ENCODE measurements at places on chromosomes 1 and 21. TPM values are rescaled to one million over a fixed set of nuclear protein-coding genes. Genes with fewer than 3 reads are reported as not detected.
A peak's percentile ranks its signal among the peaks of the same experiment; 100 is the strongest.

DNA sequence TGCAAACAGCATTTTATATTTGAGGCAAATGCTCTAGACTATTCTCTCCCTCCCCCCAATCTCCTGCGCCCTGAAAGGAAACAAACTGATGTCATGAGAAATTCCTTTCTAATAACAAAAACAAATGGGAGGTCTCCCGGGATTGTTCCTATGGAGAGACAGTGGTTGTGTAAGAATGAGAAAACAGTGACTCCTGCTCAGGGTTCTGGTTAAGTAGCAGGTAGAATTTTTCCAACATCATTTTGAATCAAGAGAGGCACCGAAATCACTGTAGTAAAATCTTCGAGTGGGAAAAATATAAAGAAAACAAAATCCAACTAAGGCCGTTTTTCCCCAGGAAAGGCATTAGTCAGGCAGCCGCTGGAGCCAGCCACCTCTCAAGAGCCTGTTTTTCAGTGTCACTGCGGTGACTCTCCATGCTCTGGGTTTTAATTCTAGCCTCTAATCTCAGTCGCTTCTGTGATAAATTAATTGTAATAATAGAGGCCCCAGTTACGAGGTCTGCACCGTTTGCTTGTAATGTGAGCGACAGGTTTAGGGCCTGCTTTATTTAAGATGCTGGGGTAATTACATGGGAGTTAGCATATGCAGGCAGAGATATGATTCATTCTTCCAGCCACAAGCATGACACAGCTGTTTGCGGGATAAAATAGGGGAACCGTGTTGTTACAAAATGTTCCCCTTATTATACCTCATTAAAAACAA lies 80.3 kb downstream of the RNF220 start:
- DNase-seq = peak; percentile 96

GRCh38 chr1:157193702-157194391 lies 55.7 kb upstream of the ETV3 start:
- DNase-seq = peak; percentile 59

DNA sequence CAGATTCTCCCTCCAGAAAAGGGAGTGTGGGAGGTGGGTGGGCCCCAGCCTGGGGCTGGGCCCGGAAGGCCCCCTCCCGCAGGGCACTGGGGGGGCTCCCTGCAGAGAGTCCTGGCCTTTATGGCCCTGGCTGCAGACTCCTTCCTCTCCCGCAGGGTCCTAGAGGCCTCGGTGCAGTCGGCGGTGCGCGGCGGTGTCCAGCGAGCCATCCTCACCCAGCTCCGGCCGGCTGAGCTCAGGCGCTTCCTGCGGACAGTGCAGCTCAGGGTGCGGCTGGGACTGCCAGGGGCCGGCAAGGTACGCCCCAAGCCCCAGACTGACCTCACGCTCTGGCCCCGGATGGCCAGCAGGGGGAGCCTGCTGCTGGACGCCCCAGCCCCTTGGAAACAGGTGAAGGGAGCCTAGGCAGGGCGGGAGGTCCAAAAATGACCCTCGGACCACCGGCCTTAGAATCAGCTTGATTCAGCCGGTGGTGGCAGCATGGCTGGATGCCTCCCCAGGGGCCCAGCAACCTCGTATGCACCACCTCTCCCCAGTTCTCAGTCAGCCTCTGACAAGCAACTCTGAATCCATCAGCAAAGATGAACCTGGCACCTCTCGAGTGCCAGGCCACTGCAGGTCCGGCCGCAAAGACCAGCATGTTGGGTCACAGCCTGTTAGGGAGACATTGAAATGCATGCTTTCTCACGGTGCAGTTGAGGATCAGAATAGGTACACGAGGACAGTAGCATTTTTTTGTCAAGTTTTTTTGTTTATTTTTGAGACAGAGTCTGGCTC lies 20.6 kb downstream of the MTHFR start:
- peak; percentile 74 for DNase-seq

DNA sequence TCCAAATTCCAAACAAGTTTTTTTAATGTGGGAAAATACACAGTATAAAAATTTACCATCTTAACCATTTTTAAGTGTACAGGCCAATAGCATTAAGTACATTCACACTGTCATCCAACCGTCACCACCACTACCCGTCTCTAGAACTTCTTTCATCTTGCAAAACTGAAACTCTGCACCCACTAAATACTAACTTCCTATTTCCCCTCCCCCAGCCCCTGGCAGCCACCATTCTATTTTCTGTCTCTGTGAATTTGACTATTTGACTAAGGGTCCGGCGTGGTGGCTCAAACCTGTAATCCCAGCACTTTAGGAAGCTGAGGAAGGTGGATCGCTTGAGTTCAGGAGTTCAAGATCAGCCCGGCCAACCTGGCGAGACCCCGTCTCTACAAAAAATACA lies 36.1 kb downstream of the CLSTN1 start:
- DNase-seq = no peak

GRCh38 chr1:215405211-215405610 lies 161.9 kb upstream of the KCTD3 start:
- no peak for DNase-seq

GRCh38 chr21:41616031-41616591 lies 108.2 kb upstream of the TMPRSS2 start:
- peak; percentile 50 for DNase-seq

- DNase-seq = no peak
Measured at GRCh38 chr1:181080556-181080955, 7.9 kb upstream of the IER5 start.

DNA sequence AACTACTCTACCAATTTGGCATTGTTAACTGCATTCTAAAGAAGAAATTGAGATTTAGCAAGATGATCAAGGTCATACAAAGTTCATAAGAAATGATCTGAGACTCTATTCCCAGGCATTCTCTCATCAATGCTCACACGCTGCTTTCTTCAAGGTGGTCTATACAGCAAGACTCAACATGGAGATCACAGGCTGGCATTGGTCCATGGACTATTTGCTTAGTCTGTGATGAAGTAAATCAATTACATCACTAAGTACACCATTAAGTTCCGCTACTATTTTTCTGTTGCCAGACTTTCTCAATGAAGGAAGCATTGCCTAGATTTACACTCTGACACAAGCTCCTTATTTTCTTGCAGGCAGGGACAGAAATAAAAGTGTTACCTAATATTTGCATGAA lies 51.9 kb upstream of the CYP2J2 start:
- DNase-seq = no peak

The AADACL3 gene
- total RNA-seq = not detected
